ENCODE measurements at places on chromosomes 7 and 10.

- DNase-seq: peak; percentile 38
Measured at GRCh38 chr7:106216517-106216922, 68.3 kb downstream of the NAMPT start.

DNA sequence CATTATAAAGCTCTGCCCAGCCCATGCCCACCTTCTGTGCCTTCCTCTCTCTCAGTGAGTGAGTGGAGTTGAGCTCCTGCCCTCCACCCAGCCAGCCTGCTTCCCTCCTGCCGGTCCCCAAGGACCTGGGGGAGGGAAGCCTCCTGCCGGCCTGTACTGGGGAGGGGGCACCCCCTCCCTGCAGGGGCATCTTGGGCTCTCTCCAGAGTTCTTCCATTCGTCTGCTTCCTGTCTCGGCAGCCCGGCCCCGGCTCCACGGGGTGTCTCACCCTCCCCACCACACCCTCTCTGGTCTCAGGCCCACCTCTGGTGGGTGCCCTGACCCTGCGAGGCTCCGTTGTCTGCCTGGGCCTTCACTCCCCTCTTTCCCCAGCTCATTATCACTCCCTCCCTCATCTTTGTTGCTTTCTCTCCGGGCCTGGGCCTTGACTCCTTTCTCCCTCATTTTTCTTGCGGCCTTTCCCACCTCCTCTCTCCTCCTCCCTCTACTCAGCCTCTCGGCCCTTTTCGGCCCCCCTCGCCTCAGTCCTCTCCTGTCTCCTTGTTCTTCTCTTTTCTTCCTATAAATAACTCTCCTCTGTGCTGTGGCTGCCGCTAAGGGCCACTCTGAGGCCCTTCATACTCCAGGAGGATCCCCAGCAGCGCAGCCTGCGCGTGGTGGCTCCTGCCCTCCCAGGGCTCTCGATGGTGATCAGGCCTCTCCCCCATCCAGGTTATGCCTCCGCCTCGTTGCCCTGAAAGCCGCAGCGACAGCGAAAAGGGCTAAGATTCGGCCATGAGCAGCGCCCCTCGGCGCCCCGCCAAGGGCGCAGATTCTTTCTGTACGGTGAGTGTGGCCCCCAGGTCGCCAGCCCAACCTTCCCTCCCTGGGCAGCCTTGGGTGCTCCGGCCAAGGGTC is 2.1 kb downstream of the SLC4A2 start:
- no peak for DNase-seq

DNA sequence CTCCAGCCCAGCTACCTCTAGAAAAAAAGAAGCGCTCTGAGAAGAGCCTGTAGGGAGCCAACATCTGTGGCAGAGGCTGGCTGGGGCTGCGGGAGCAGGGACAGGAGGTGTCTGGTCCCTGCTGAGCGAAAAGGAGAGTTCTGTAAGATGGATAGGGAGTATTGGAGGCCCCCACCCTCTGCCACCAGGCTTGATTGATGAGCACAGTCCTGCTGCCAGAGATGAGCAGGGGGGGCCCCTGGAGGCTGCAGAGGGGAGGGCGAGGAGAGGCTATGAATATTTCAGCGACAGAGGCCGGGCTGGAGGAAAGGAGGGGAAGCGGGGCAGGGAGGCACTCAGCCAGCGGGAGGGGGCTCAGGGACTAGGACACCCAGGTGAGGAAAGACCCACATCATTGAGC is 44.5 kb upstream of the HSPB1 start:
- no peak for DNase-seq

DNA sequence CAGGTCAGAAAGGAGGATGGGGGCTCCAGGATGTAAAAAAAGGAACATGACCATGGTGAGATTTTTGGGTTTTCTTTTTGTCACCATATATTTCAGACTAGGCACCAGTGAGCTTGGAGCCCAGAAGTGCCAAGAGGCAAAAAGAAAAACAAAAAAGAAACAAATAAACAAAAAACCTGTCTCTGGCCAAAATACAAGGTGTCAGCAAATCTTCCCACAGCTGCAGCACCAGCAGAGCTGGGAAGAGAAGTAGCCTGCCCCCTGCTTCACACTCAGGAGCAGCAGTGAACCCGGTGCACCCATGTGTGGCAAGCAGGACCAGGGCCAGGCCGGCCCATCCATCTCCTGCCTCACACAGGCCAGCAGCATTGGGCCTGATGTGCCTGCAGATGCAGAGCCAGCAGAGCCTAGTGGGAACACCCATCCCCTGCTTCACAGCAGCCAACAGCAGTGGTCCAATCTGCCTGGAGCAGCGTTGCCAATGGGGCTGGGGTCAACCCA is 34.7 kb upstream of the C10orf71 start:
- DNase-seq: no peak

GRCh38 chr10:63137306-63137705 is 4.2 kb downstream of the NRBF2 start:
- DNase-seq: no peak

DNA sequence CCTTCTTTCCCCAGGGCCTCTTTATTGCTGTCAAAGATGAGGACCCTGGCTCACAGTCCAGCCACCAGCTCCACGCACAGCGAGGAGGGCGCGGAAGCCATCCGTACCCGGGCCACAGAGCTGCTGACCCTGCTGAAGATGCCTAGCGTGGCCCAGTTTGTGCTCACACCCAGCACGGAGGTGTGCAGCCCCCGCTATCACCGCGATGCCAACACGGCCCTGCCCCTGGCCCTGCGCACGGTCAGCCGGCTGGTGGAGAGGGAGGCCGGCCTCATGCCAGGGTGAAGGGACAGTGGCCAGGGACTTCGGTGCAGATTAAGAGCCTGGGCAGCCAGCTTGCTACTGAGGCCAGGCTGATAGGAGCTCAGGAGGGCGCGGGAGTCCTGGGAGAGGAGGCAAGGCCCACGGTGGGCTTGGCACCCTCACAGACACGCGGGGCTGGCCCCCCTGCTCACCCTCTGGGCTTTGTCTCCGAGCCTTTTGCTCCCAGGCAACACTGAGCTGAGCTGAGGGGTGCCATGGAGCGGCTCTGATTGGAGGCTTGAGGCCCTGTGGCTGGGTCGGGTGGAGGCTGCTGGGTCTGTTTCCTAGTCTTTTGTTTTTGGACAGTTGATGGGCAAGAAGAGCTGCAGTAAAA is 15.8 kb downstream of the AP5Z1 start:
- no peak for DNase-seq

GRCh38 chr7:95550546-95550945 is 45.8 kb downstream of the PDK4 start:
- no peak for DNase-seq

DNA sequence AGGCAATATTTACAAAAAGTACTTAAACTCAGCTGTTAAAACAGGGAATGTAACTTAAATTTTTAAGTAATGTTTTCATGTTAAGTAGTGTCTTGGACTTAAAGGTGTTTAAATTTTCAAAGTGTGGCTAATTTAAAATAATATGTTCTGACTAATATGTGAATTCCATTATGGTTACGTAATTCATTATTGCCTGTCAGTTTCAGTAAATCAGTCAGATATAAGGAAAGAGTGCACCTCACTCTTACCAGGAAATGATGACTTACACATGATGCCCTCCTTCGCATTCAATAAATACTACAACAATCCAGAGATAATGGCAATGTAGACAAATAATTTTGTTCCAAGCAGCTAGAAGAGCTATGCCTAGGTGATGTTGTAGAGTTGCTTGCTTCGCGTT is 69.0 kb upstream of the WNT16 start:
- no peak for DNase-seq

GRCh38 chr7:43618073-43618472 is 35.2 kb downstream of the STK17A start:
- no peak for DNase-seq

DNA sequence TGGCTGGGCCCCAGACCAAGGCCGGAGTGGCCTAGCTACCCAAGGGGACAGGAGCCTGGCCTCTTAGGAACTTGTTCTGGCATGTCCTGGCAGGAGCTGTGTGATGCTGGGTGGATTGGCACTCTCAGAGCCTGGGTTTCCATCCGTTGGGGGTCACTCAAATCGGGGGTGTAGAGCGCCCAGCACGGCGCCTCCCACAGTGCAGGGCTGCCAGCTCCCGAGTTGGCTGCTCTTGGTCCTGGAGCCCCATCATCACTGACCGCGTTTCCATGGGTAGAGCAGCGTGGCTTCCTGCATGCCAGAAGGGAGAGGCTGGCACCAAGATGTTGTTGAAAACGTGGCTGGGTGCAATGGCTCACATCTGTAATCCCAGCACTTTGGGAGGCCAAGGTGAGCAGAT is 70.3 kb downstream of the UNCX start:
- DNase-seq: no peak

DNA sequence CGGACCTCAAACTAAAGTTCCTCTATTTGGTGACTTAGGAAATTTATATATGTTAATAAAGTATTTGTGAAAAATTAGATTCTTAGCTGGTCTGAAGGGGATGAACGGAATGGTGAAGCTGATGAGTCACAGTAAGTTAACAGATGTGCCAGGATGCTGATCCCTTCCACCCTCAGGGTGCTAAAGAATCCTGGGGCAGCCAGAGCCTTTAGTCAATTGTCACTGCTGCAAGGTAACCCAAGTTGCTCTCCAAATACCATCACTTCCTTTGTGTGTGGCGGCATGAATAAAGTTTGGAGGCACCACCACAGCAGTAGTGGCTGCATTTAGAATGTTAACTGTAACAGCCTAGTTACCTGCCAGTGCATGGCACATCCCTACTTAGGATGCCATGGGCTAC is 222.6 kb upstream of the PPP1R3A start:
- no peak for DNase-seq

All from thoracic aorta (tissue), 2 donors.